Stimulated activated CD4-positive, alpha-beta T cell treated with anti-CD3 and anti-CD28 coated beads, Interleukin-4, amount 100 ng/mL, for 48 hours (primary cell): ENCODE measurements at places on chromosomes 7 and 10.

DNA sequence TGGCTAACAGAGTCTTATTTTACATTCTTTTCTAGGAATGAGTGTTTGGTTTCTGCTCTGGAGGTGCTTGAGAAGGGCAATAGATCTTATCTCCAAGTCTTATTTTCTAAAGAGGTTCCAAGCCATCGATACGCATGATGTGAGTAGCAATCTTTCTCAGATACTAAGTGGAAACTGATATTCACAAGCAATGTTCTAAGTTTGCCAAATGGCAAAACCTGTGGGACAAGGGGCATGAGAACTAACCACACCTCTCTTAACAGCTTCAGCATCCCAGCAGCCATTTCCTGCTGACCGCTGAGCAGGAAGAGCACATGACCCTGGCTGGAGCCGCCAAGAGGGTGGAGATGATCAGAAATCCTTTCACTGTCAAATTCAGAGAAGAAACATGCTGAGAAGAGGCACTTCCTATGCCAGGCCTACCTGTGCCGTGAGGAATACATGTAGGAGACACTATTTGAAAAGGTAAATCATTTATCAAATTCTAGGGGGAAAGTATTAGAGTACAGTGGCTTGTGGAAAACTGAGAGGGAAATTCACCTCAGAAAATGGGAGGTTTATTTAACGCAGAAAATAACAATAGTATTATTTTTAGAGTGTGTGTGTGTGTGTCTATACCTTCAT lies 35.2 kb downstream of the CCDC71L start:
- DNase-seq, result no peak

DNA sequence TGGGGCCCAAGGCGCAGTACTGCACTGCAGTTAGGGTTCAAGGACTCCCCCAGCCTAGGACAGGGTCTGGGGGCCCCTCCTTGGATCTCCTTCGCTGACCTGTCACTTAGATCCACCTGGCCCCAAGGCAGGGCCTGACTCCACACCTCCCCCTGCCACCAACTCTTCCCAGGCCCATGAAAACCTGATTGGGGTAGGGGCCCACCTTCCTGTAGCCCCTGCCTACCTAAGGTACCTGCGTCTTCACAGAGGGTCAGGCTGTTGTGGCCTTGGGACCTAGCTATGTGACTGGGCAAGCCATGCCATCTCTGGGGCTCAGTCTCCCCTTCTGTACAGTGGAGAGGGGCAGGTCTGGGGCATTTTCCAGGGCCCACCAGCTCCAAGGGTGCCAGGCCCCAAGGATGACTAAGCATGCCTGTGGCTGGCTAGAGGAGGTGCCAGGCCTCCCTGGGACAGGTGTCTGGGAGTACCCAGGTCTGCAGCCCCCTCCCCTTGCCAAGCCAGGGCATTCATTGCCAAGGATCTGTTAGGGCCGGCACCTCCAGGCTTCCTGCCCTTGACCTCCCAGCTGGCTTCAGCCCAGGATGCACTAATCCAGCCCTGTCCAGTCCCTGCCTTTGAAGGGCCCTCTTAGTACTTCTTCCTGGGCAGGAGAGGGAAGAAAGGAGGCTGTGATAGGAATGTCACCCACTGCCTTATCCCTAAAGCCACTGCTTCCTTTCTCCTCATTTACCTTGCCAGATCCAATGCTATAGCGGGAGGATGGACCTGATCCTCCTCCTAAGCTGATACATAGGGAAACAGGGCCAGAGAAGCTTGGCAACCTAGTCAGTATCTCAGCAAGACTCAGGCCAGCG lies 1.3 kb downstream of the LIMK1 start:
- DNase-seq, result no peak

- DNase-seq, result no peak
Measured at GRCh38 chr7:132218876-132219275, 357.4 kb downstream of the PLXNA4 start.

- no peak for DNase-seq
Measured at GRCh38 chr10:6353526-6353925, 150.8 kb downstream of the PFKFB3 start.

- DNase-seq, result no peak
Measured at GRCh38 chr7:24733414-24734060, 23.7 kb downstream of the GSDME start.

GRCh38 chr7:42953994-42954393 lies 21.8 kb downstream of the MRPL32 start:
- no peak for DNase-seq

DNA sequence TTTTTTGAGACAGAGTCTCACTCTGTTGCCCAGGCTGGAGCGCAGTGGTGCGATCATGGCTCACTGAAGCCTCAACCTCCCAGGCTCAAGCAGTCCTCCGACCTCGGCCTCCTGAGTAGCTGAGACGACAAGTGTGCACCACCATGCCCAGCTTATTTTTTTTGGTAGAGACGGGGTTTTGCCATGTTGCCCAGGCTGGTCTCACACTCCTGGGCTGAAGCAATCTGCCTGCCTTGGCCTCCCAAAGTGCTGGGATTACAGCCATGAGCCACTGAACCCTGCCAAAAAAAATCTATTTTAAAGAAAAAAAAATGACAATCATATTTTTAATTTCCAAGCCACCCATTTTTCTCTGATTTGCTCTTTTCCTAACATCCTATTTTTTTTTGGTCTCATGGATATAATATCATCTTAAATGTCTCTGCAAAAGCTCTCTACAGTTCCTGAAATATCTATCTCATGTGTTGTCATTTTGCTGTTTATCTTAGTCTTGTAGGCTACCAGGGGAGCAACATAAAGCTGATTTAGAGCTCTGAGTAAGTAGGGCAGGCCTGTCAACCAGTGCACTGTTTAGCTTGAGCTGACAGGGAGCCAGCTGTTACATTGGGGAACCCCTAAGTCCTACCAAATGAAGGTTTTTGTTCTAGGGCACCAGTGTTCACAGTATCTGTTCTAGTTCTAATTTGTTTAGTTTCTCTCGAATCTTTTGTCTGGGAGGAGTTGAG lies 29.9 kb upstream of the HBP1 start:
- no peak for DNase-seq

DNA sequence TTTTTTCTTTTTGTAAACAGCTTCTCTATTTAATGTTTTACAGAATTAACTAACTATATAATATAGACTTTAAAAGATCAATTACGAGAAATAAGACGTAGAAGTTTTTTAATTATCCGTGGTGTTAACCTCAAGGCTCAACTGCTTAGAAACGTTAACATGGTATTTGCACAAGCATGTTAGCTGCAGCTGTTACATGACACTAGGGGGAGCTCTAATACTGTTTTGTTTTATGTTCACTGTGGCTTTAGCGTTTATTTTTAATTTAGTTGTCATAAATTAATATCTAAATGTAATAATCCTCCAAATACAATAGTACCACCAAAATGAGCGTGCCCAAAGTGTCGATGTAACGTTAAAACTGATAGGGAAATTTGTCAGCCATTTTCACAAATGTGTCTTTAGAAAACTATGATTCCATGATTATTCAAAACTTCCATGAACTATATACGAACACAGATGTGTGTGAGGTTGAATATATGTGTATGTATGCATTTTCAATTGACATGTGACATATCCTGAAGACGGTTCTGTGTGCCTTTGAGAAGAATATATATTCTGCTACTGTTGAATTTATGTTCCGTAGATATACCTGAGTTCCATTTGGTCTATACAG lies 828.8 kb upstream of the MBL2 start:
- DNase-seq, result no peak

DNA sequence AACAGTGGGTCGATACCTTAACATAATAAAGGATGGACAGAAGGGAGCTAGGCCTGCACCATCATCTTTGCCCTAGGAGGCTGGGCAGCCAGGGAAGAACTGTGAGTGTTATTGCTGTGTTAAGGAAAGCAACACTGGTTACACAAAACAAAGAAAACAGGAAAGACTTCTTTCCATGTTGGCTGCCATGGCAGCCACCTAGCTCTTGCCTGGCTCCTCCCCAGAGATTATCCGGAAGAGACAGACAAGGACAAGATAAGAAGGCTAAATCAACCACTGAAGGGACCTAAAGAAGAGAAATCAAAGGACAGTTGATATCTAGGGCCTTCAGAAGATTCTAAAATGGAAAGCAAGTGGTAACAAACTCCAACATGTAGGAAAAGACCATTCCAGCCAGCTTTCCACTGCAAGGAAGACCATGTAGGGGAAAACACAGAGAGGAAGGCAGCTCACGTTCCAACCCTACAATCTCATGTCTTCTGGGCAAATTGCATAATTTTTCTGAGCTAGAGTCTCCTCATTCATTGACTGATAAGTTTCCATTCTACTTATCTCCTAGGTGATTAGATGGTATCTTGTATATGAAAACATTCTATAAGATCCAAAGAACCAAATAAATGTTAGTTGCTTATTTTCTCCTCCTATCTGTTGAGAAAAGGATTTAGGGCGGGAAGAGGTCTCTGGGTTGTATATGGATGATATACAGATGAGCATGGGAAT lies 51.2 kb downstream of the SP8 start:
- DNase-seq, result no peak

- no peak for DNase-seq
Measured at GRCh38 chr7:111558991-111559390, 3.3 kb downstream of the IMMP2L start.

GRCh38 chr10:133231244-133231945 lies 1.4 kb downstream of the UTF1 start:
- no peak for DNase-seq

DNA sequence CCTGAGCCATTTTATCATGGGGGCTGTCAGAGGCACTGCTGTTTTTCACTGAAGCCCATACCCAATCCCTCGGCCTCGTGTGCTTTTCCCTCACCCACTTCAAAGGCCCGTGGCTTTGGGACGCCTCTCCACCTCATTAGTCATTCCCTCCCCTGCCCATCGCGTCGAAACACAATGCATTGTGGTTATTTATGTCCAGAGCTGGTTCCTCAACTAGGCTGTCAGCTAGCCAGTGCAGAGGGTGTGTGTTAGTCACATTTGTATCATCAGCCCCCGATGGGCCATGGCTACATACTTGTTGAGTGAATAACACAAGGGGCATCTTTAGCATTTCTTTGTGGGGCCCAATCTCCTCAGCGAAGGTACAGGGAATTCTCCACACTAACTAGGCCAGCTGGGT lies 3.8 kb upstream of the CRCP start:
- DNase-seq, result no peak

GRCh38 chr7:141737118-141737835 lies 881 bp upstream of the SSBP1 start:
- DNase-seq, result no peak
